ENCODE measurements at places on chromosomes 7 and 10.

DNA sequence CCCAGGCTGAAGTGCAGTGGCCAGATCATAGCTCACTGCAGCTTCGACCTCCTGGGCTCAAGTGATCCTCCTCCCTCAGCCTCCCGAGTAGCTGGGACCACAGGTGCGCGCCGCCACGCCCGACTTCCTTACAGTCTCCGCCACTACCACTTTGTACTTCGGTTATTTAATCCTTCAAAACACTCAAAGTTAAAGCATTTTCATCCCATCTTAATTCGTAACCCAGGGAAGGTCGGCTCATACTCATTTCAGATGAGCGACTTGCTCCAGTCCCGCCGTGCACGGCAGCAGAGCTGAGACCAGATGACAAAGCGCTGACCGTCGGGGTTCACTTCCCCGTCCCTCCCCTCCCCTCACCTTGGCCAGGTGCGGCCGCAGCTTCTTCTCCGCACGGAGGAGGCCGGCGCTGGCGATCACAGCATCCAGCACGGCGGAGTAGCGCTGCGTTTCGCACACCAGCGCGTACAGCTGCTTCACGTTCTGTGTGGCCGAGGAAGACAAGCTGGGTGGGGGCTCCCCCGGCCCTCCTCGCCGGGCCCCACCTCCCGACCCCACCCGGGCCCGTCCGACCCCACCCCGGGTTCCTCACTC, 457 bp downstream of the NSUN5 start:
- H3K36me3 ChIP-seq = peaks cover 32% of the 10 kb centered on the region
- DNase-seq = no peak
- no peaks in the 10 kb centered on the region for H3K27me3 ChIP-seq
- peak overlapping the region; percentile 93 for H3K27ac ChIP-seq

- H3K4me3 ChIP-seq = no peak overlapping the region
- H3K27ac ChIP-seq = no peak overlapping the region
- no peaks in the 10 kb centered on the region for H3K4me1 ChIP-seq
- no peaks in the 10 kb centered on the region for H3K27me3 ChIP-seq
Measured at GRCh38 chr7:54831046-54831643, 72.1 kb upstream of the SEC61G start.

- no peaks in the 10 kb centered on the region for H3K4me1 ChIP-seq
- H3K27me3 ChIP-seq = no peaks in the 10 kb centered on the region
- H3K27ac ChIP-seq = no peak overlapping the region
- no peaks in the 10 kb centered on the region for H3K36me3 ChIP-seq
Measured at GRCh38 chr7:91314591-91315323, 50.5 kb downstream of the FZD1 start.

- no peak overlapping the region for H3K4me3 ChIP-seq
- H3K4me1 ChIP-seq = peaks cover 19% of the 10 kb centered on the region
- no peaks in the 10 kb centered on the region for H3K36me3 ChIP-seq
- peak; percentile 47 for DNase-seq
- no peak overlapping the region for H3K27ac ChIP-seq
- peaks cover 20% of the 10 kb centered on the region for H3K27me3 ChIP-seq
Measured at GRCh38 chr10:29811751-29812427, 177.1 kb upstream of the SVIL start.

DNA sequence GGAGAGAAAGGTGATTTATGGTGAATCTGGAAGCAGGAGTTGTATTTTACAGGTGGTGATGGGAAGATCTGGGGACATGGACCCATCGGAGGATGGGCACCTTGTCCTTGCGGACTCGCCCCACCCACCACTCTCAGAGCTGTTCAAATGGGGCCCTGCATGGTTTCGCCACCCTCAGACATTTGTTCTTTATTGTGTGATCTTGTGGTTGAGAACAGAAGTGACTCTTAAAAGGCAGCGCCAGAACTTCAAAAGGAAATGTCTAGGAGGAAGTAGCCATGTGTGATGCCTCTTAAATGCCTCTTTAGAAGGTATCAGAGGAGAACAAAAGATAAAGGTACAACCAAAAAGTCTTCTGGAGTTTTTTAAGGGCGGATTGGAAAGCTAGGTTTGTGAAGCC, 205.7 kb downstream of the KIAA1217 start:
- H3K27ac ChIP-seq = no peak overlapping the region
- no peak overlapping the region for H3K4me3 ChIP-seq
- no peaks in the 10 kb centered on the region for H3K27me3 ChIP-seq
- no peaks in the 10 kb centered on the region for H3K4me1 ChIP-seq

GRCh38 chr10:45151467-45152214, 150.9 kb downstream of the ZNF22 start:
- no peak for DNase-seq
- no peaks in the 10 kb centered on the region for H3K4me1 ChIP-seq
- H3K27ac ChIP-seq = no peak overlapping the region
- H3K27me3 ChIP-seq = peaks cover 13% of the 10 kb centered on the region

DNA sequence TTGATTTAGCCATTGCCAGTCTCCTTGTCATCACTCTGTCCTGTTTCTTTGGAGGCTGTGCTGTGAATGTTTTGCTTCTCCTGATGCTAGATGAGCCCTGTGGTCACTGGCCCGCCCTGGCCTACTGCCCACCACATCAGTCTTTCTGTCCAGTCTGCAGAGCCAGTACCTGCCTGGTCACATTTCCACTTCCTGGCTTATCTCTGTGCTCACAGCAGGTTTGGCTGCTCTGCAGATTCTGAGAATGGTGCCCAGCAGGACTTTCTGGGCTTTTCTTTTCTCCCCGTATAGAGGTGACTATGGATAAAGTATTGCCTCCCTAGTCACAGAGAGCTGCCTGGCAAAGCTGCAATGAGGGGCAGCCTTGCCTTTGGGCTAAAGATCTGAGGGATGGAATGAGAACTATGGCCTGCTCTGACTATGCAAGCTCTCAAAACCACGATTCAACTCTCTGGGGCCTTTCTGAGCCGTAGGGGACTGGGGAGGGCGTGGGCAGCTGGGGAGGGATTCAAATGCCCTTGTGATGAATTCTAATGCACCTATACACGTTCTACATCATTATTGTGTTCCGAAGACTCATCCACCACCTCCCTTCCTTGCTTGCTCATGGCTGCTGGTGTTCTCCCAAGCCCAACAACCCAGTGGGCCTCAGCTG, 410.4 kb upstream of the NPVF start:
- no peak overlapping the region for H3K27ac ChIP-seq
- H3K4me1 ChIP-seq = no peaks in the 10 kb centered on the region
- H3K36me3 ChIP-seq = no peaks in the 10 kb centered on the region
- H3K4me3 ChIP-seq = no peak overlapping the region
- no peak for DNase-seq
- no peaks in the 10 kb centered on the region for H3K27me3 ChIP-seq

DNA sequence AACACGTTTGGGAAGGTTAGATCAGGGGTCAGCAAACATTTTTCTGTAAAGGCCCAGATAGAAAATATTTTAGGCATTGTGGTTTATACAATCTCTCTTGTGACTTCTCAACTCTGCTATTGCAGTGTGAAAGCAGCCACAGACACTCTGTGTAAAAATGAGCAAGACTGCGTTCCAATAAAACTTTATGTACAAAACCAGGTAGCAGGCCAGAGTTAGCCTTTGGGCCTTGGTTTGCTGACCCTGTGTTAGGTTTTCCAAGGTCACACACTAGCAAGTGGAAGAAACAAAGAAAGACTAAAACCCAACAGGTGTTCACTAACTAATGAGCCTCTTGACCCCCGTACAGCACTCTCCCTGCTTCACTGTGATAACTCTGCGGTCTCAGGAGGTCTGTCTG, 14.9 kb upstream of the PAXIP1 start:
- no peaks in the 10 kb centered on the region for H3K36me3 ChIP-seq
- H3K27me3 ChIP-seq = peaks cover 3% of the 10 kb centered on the region
- no peak overlapping the region for H3K27ac ChIP-seq
- DNase-seq = no peak

DNA sequence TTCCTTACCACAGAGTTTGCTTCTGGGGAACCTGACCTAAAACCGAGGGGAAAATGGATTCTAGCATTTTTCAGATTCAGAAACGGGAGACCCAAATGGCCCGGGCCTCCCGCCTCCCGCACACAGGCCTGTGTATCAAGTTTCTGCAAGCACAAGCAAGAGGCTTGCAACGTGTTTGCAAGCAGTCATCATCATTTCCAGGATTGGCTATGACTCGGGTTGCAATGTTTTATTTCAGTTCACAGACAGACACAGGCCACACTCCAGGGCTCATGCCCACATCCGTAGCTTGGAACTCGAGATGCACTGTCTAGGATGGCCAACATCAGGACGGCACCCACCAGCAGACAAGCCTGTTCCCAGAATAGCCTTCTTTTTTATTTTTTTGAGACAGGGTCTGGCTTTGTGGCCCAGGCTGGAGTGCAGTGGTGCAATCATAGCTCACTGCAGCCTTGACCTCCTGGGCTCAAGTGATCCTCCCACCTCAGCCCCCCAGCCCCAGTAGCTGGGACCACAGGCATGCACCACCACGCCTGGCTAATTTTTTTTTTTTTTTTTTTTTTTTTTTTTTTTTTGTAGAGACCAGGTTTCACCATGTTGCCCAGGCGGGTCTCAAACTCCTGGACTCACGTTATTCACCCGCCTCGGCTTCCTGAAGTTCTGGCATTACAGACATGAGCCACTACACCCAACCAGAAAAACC, 68.1 kb upstream of the FOXK1 start:
- H3K27ac ChIP-seq = no peak overlapping the region
- no peaks in the 10 kb centered on the region for H3K27me3 ChIP-seq
- peaks cover 17% of the 10 kb centered on the region for H3K4me1 ChIP-seq
- no peaks in the 10 kb centered on the region for H3K36me3 ChIP-seq
- no peak for DNase-seq
- H3K4me3 ChIP-seq = no peak overlapping the region

- H3K4me3 ChIP-seq = no peak overlapping the region
- peaks cover 32% of the 10 kb centered on the region for H3K27me3 ChIP-seq
- no peak overlapping the region for H3K27ac ChIP-seq
- peaks cover 14% of the 10 kb centered on the region for H3K4me1 ChIP-seq
Measured at GRCh38 chr10:48302515-48303476, 3.7 kb upstream of the MAPK8 start.

DNA sequence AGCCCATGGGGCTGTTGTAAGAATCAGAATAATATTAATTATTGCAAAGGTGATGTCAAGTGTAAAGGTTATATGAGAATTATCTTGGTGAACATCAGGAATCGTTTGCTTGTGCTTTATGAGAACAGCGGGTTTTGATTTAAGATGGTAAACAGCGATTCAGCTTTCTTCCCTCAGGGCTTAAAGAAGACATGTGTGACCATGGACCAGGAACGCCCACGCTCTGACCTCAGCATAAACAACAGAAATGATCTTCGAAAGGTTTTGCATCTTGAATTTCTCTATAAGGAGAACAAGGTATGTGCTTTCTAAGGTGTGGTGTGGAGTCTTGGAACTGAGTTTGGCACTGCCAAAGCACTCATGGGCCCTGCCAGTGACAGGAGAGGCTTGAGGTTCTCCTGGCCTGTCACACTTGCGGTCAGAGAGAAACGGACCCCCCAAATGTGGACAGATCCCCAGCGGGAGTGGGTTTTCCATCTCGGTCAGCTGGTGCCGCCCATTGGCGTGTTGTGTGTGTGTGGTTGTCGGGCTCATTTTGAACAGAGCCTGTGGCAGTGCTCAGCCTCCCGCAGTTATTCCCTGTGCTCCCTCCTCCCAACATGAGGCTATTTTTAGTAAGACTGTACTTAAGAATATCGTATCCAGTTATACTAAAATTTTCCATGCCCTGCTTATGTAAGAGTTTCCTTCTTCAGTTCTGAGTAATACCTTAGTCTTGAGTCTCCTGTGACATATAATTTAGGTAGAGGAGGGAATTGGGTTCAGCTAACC, 7.2 kb downstream of the MINDY4 start:
- no peak overlapping the region for H3K27ac ChIP-seq
- no peaks in the 10 kb centered on the region for H3K4me1 ChIP-seq

DNA sequence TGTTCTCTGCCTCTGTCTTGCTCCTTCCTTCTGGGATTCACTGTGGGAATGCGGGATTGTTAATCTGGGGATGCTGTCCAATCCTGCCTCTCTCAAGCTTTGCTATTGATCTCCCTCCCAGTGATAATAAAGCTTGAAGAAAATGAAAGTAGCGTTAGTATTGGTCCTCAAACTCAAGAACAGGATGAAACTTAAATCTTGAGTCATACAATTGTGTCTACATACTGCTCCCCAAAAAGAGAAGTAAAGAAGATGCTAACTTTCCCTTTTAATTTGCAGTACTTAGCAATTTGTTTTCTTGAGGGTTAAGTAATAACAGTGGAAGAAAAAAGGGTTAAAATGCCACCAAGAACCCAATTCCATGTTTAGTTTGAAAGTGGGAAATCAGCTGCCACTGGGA, 13.6 kb downstream of the CFTR start:
- no peaks in the 10 kb centered on the region for H3K4me1 ChIP-seq
- DNase-seq = no peak
- no peaks in the 10 kb centered on the region for H3K36me3 ChIP-seq
- no peak overlapping the region for H3K27ac ChIP-seq

- no peaks in the 10 kb centered on the region for H3K36me3 ChIP-seq
- DNase-seq = no peak
- no peak overlapping the region for H3K4me3 ChIP-seq
- H3K27me3 ChIP-seq = peaks cover 32% of the 10 kb centered on the region
- no peaks in the 10 kb centered on the region for H3K4me1 ChIP-seq
- no peak overlapping the region for H3K27ac ChIP-seq
Measured at GRCh38 chr10:93723153-93723552, 20.8 kb upstream of the FRA10AC1 start.

- no peak overlapping the region for H3K27ac ChIP-seq
- H3K27me3 ChIP-seq = peaks cover 16% of the 10 kb centered on the region
- no peak overlapping the region for H3K4me3 ChIP-seq
- no peaks in the 10 kb centered on the region for H3K4me1 ChIP-seq
- no peak for DNase-seq
Measured at GRCh38 chr10:45282061-45282460, 33.3 kb downstream of the OR13A1 start.

DNA sequence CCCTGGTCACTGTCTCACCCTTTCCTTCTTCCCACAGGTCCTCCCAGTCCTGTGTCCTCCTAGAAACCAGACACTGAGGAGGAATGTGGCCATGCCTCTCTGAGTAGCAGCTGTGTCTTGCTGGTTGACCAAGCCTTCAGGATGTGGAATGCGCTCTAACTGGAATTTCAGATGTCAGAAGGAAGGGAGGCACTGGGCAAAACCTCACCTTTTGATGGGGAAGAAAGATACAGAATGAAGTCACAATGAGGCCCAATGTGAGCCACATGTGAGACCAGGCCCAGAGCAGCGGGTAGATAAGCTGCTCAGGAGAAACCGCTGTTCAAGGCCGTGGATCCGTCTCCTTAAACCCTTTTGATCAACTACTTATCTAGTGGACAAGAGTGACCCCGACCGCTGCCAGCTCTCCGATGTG, 54.8 kb upstream of the ECHDC3 start:
- H3K27ac ChIP-seq = no peak overlapping the region
- H3K4me3 ChIP-seq = no peak overlapping the region
- H3K36me3 ChIP-seq = peaks cover 1% of the 10 kb centered on the region
- peaks cover 48% of the 10 kb centered on the region for H3K27me3 ChIP-seq

DNA sequence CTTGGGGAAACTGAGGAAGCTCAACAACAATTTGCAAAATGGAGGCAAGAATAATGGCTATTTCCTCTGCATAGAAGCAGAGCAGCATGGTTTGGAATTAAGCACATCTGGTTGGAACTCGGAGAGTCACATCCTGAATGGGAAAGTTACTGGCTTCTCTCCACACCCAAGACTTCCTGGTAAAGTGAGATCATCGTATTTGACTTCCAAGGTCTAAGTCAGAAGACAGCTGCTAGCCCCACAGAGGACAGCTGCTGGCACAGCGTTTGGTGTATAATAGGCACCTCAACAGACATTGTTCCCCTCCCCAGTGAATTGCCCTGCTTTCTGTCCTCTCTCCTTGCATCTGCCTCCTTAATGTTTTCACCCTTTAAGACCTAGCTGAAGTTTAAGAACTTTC, 37.0 kb upstream of the NRF1 start:
- no peak overlapping the region for H3K4me3 ChIP-seq
- no peaks in the 10 kb centered on the region for H3K36me3 ChIP-seq
- H3K27ac ChIP-seq = no peak overlapping the region
- peaks cover 28% of the 10 kb centered on the region for H3K27me3 ChIP-seq
